Effector memory CD8-positive, alpha-beta T cell (primary cell): ENCODE measurements at places on chromosomes 2 and 18.

GRCh38 chr18:23276451-23276850 is 141.2 kb downstream of the CABLES1 start:
- no peak for DNase-seq

DNA sequence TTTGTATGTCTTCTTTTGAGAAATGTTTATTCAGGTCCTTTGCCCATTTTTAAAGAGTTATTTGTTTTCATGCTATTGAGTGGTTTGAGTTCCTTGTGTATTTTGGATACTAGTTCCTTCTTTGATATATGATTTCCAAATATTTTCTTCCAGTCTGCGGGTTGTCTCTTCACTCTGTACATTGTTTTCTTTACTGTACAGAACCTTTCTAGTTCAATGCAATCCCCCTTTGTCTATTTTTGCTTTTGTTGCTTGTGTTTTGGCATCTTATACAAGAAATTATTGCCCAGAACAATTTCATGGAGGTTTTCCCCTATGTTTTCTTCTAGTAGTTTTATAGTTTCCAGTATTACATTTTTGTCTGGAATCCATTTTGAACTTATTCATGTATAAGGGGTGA is 62.5 kb upstream of the ACVR1C start:
- DNase-seq = no peak

GRCh38 chr2:204298404-204298803 is 246.9 kb upstream of the PARD3B start:
- no peak for DNase-seq

DNA sequence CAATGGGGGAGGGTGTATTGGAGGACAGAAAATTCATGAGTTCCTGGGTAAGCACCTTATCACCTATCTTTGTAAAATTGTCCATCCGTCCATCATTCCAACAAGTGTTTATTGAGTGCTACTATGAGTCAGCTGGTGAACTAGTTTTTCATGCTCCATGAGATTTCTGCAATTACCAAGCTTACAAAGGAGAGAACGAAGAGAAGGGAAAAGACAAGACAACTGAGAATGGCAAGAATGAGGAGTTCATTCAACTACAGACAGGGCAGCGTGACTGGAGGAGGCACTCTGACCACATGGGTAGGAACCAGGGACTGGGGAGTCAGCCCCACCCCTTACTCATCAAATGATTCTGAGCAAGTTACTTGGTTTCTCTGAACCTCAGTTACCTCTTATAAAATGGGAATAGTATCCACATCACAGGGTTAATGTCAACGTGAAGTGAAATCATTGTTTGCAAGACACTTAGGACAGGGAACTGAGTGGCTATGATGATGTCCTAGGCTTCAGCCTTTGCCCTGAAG is 18.6 kb upstream of the TXNDC2 start:
- DNase-seq = no peak

- DNase-seq = no peak
These were observed 163.7 kb upstream of the NDUFV2 start for GRCh38 chr18:8938817-8939216.

DNA sequence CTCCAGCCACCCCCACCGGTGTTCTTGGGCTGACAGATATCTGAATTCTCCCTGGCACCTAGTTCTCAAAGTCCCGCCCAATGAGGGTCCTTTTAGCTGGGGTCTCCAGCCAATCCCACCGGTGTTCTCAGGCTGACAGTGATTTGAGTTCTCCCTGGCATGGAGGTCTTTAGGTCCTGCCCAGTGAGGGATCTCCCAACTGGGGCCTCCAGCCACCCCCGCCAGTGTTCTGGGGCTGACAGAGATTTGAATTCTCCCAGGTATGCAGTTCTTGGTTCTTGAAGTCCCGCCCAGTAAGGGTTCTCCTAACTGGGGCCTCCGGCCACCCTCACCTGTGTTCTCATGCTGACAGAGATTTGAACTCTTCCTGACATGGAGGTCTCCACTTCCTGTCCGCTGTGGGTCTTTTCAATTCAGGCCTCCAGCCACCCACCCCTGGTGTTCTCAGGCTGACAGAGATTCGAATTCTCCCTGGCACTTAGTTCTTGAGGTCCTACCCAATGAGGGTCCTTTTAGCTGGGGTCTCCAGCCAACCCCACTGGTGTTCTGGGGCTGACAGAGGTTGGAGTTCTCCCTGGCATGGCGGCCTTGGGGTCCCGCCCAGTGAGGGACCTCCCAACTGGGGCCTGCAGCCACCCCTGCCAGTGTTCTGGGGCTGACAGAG is 154.6 kb downstream of the ANKRD36 start:
- DNase-seq = no peak

DNA sequence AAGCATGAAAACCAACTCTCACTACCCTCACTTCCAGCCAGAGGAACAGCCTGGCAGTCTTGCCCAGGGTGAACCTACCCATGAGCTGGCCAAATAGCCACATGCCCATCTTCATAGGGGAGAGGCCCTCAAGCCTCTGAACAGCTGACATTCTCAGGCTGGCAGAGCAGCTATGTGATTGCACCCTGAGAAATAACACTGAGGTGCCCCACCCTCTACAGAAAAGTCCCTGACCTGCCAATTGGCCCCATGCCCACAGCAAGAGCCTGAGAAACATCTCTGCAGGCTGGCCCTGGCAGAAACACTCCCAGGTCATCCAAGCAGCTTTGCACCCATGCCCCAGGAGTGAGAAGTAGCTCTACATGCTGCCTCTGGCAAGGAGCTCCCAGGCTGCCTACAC is 127.4 kb upstream of the OTX1 start:
- DNase-seq = no peak

DNA sequence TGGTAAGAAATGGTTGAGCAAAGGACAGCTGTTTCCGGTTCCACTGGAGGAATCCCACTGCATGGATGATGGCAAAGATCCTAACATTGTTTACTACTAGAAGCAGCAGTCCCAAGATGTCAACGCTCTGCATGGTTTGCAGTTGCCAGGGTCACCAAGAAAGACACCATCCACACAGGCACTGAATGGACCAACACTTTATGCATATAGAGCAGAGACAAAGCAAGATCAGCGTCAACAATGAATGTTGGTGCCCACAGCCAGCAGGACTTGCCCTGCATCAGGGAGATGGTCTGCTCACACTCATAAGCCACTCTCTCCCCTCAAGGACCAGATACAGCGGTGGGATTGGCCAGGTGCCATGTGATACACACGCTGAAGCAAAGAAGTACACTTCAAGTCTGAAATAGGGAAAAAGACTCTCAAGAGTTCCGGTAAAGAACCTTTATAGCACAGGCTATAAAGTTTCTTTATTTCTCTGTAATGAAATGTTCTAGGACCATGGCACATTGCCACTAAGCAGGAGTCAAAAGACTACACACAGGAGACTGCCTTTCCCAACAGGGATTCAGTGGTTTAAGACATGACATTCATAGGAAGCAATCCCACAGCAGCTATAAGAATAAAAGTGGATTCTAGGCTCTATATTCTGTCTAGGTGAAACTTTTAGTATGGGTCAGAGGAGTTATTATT is 133.2 kb upstream of the EPHA4 start:
- DNase-seq = no peak

- DNase-seq = no peak
These were observed 63.1 kb upstream of the HPCAL1 start for GRCh38 chr2:10239561-10239967.

DNA sequence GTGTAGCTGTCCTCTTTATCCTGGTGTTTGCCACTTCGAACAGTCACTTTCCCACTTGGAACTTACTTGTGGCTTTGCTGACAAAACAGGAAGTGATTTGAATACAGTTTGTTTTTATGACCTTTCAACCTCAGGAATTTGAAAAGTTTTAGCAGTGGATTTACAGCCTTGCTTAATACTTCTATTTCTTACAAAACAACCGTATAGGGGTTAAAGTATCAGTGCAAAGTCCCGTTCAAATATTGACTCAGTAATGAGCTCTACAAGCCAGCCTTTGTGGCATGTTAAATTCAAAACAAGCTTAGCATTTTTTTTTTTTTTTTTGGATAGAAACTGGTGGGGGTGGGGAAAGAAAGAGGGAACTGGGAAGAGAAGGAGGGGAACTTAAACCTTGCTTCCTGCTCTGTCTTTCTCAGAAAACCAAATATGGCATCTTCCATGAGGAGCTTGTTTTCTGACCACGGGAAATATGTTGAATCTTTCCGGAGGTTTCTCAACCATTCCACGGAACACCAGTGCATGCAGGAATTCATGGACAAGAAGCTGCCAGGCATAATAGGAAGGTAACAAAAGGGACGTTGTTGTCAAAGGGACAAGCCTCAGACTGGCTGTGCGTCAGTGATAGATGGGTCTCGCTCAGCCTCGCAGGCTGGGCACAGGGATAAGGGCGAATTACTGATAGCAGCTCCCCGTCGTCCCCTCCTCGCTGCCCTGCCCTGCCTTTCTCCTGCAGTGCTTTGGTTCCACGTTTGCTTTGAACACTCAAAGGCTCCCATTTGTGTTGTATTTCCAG is at the start of gene HNMT:
HNMT (plus strand) TSS at position 408 of the 793 bp plus-strand sequence; CDS start at position 427, 19 bp downstream.
- DNase-seq = no peak

- DNase-seq = no peak
These were observed 3.7 kb upstream of the NEMP2 start for GRCh38 chr2:190538201-190538600.

DNA sequence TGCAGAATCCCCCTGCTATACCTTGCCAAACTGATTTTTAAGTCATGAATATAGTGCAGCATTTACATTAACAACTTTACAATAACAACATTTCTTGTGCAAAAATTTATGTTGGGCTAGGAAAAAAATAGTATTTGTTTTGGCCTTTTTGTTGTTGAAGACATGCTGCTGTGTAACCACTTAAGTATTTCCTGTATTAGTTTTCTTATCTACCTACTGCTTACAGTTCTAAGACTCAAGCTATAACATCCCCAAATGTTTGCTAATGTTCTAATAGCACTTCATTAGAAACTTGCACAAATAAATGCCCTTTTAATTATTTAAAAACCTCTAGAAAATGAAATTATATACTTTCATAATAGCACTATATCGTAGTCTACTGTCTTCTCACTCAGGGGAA is 154.3 kb upstream of the DOCK10 start:
- DNase-seq = no peak

- no peak for DNase-seq
These were observed 54.6 kb upstream of the MAP4K3 start for GRCh38 chr2:39491653-39492052.

GRCh38 chr2:201057715-201058248 is 13.7 kb downstream of the HYCC2 start:
- no peak for DNase-seq
